ENCODE measurements at places on chromosomes 7 and 10.

- DNase-seq = peak; percentile 90
Measured at GRCh38 chr10:126133906-126134656, 237.7 kb downstream of the FANK1 start.

- DNase-seq = no peak
Measured at GRCh38 chr7:37495574-37496184, 47.0 kb upstream of the ELMO1 start.

- DNase-seq = no peak
Measured at GRCh38 chr7:140989068-140989467, 25.7 kb downstream of the MRPS33 start.

DNA sequence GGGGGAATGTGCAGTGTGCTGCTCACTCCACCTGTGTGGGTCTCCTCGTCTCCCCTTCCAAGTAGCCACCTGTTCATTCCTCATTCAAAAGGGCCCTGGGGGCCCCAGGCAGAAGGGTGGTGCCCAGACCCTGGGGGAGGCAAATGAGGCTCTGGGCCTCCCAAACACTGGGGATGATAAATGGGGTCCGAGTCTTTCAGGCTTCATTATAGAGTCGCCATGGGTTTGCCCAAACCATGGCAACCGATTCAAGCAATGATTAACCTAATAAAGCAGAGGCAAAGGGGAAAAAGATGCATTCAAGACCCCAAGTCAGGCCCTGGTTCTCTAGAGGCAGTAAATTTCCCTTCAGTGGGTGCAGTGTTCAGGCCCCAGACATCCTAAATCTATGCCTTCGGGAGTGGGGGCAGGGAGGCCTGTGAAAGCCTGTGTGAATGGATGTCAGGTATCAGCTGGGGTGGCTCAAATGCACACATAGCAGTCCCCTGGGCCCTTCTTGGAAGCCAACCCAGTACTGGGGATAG lies 10.4 kb downstream of the NEUROG3 start:
- no peak for DNase-seq

GRCh38 chr7:36079446-36080025 lies 73.5 kb upstream of the EEPD1 start:
- DNase-seq = no peak

DNA sequence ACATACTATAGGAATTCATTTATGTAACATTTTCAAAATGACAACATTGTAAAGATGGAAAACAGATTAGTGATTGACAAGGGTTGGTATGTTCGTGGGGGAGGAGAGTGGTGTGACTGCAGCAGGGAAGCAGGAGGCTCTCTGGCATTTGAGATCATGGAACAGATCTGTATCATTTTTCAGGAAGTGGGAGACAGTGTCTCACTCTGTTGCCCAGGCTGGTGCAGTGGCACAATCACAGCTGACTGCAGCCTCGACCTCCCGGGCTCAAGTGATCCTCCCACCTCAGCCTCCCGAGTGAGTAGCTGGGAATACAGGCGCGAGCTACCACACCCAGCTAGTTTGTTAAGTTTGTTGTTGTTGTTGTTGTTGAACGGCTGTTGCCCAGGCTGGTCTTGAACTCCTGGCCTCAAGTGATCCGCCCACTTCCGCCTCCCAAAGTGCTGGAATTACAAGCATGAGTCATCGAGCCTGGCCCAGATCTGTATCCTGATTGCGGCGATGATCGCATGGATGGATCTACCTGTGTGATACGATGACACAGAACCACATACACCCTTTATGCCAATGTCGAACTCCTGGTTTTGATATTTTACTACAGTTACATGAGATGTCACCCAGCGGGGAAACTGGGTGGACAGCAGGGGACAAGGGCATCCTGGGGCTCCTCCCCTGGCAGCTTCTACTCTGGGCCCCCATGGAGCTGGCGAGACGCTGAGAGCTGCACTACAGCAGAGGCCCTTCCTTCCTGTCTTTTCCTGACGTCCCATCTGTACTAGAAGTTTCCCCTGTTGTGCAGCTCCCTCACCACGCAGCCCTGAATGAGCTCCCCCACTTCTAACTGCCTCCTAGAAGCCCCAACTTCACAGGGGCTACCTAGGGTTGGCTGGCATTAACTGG lies 12.3 kb upstream of the CYTH3 start:
- DNase-seq = no peak

- no peak for DNase-seq
Measured at GRCh38 chr10:122461367-122461728, at the start of gene HTRA1. Gene HTRA1 (plus strand): TSS chr10:122461553. CDS start chr10:122461653, 100 bp downstream.

DNA sequence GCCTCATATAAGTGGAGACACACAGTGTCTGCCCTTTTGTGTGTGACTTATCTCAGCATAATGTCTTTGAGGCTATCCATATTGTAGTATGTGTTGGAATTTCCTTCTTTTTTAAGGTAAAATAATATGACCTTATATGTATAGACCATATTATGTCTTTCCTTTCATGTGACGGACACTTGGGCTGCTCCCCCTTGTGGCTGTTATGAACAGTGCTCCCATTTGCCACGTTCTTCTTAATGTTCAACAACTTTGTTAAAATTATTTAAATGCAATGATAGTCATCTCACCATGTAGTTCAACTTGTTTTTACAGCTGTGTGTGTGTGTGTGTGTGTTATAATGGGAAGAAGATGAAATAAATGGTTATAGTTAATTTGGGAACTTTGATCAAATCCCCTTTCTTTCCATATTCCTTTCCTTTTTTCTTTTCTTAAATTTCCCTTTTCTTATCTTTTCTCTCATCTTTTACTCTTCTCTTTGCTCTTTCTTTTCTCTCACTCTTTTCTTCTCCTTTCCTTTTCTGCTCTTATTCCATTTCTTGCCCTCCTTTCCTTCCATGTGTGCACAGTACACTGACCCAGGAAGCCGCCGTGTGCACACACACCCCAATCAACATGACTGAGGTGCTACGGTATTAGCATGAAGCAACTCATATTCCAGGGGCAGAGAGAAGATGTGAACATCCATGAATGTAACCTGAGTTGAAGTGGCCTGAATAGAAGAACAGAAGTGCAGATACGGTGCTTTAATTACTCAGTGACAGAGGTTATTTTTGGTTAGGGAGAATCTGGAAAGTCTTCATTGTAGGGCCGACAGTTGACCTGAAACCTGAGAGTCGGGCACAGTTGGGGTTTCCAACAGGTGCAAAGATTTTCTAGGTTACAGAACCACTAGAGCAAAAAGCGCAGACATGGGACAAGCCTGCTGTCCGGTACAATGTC lies 596.6 kb downstream of the SDK1 start:
- DNase-seq = no peak

DNA sequence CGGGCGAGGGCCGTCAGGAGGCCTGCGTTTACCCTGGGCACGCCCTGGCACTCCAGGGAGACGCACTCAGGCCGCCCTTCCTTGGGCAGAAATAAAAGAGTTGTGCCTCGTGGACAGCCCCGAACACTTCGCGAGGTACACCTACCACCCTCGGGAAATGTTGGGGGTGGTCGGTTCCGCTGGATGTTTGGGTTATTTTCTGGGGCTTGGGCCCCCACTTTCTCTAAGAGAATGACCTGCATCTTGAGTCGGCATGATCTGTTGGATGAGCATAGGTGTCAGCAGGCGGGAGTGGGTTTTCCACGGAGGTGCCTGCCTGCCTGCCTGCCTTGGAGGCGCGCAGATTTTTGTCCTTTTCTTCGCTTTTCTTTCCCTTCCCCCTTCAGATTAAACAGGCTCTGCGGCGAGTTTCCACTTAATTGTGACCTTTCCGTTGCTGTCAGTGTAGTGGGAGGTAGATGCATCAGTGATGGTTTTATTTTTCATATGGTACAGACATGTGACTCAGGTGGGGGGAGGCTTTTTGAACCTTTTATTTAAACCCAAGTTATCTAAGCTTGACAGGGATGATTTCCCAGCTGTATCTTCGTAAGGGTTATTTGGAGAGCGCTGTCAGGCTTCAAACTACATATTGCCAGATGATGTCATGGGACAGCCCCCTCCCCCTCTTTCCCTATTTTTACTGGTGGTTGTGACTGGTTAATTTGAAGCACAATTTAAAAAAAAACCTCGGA lies 661 bp downstream of the HECTD2 start:
- DNase-seq = no peak

GRCh38 chr10:75959209-75959608 lies 527.8 kb downstream of the LRMDA start:
- DNase-seq = peak; percentile 55

DNA sequence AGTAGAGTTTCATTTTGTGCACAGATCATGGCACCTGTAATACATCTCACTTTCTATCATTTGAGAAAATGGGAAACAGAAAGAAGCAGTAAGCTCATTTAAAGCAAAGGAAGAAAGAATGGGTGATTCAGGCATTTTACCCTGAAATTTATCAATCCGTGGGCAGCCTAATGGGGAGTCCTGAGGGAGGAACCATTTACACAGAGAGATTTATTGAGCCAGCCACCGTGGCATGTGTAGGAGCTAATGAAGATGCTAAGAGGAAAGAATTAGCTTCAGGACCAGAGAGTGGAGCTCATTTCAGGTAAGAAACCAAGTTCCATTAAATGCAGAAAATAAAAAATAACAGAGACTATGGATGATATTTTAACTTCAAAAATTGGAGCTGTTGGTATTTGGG lies 443.4 kb upstream of the COBL start:
- DNase-seq = no peak

DNA sequence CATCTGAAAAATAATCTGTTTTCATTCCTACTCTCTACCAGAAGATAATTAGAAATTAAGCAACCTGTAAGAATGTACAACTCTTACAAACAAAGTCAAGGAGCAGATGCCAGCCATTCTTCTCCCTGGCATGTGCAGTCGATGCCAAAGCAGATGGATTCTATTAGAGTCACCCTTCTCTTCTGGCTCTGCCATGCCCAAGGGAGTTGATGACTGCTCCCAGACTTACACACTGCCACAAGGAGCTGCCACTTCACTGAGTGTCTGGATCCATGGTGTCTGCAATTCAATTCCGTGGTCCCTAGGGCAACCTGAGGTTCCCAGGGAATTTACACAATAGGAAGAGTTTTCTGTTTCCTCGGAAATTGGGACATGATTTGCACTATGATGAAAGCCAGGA lies 89.1 kb upstream of the IFRD1 start:
- DNase-seq = no peak

DNA sequence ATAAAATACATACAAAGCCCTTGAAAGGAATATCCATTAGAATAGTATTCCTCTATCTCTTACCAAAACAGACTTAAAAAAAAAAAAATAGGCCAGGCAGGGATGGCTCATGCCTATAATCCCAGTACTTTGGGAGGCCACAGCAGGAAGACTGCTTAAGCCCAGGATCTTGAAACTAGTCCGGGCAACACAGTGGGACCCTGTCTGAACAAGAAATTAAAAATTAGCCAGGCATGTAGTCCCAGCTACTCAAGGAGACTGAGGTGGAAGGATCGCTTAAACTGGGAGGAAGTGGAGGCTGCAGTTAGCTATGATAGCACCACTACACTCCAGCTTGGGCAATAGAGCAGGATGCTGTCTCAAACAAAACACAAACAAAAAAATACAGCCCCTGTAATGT lies 9.6 kb downstream of the PDLIM1 start:
- DNase-seq = no peak

DNA sequence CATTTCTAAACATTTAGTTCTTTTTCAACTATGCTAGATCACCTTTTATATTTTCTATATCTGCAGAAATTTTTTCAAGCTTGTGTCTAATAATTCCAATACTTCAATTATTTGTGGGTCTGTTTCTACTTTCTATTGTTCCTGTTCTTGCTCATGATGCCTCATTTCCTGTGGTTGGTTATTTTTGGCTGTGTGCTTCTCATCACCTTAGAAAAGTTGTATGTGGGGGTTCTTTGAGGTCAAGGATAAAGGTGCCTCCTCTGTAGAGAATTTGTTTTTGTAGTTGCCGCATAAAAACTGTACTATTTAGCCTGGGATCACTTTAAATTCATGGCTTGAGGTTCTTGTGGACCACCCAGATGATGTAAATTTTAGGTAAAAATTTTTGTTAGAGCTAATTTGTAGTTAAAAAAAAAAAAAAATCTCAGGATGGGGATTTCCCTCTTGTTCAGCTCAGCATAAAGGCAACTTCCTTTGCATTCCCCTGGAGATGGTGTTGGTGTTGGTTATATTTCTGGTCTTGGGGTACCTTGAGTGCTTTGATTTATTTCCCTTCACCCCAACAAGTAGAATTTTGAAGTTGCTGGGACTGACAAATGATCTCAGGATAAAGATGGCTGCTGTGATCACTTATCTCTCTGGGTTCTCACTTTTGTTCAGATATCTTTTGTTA lies 27.0 kb upstream of the JAZF1 start:
- DNase-seq = no peak

GRCh38 chr10:17200912-17201793 lies at the start of gene TRDMT1:
Gene TRDMT1 (minus strand): TSS chr10:17201672. CDS start chr10:17201634, 38 bp downstream.
- DNase-seq = no peak

- peak; percentile 21 for DNase-seq
Measured at GRCh38 chr7:82164813-82165212, 278.8 kb downstream of the CACNA2D1 start.

- DNase-seq = no peak
Measured at GRCh38 chr10:101535949-101536348, 52.1 kb downstream of the POLL start.

GRCh38 chr7:141945356-141945755 lies 1.4 kb downstream of the CLEC5A start:
- no peak for DNase-seq

DNA sequence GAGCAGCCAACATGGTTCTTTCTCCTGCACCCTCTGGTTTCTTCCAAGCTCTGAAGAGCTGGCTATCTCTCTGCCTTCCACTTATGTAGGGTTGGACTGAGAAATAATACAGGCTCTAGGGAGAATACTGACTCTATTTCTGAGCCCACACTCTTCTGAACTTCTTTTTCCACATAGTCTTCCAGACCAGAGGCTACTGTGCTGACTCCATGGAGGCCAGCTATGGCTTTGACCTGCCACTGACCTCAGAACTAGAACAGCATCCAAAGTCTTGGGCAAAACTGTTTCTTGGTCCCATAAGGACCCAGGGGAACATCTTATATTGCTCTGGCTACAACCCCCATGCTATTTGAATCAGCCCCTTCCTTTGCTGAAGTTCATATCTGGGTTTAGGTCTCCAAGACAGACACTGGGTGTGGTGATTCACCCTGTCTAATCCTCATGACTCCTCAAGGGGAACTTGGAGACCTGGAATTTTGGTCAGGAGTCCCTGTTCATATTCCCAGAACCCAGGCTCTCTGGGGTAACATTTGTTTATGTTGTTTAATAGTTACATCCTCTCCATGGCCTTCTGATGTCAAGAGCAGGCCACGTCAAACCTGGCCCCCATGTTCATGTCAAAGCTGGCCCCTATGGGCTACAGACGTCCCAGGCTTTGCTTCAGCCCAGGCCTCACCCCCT lies 12.1 kb upstream of the PLAU start:
- no peak for DNase-seq

GRCh38 chr7:15651693-15652092 lies 34.8 kb downstream of the MEOX2 start:
- no peak for DNase-seq

DNA sequence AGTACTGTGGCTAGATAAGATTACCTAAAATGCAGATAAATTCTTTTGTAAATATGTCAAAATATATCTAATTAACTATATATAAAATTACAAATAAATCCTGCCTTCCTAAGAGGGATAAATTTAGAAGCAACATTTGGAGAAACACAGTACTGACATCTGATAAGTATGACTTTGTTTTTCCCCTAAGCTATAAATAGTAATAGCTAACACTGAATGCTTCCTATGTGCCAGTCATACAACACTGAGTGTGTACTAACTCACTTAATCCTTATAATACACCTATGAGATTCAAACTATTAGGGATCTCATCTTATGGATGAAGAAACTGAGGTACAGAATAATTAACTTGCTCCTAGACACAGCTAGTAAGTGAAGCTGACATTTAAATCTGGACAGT lies 733.4 kb downstream of the MAGI2 start:
- DNase-seq = no peak

Measured in AG04449 (cell line).